ENCODE measurements at places on chromosomes 16 and 17. TPM values are rescaled to one million over a fixed set of nuclear protein-coding genes. Genes with fewer than 3 reads are reported as not detected.

- no peak for DNase-seq
Observed at GRCh38 chr17:57750895-57751294, 5.8 kb upstream of the CCDC182 start.

- no peak for DNase-seq
Observed at GRCh38 chr17:44348234-44348987, 3.3 kb downstream of the GRN start.

DNA sequence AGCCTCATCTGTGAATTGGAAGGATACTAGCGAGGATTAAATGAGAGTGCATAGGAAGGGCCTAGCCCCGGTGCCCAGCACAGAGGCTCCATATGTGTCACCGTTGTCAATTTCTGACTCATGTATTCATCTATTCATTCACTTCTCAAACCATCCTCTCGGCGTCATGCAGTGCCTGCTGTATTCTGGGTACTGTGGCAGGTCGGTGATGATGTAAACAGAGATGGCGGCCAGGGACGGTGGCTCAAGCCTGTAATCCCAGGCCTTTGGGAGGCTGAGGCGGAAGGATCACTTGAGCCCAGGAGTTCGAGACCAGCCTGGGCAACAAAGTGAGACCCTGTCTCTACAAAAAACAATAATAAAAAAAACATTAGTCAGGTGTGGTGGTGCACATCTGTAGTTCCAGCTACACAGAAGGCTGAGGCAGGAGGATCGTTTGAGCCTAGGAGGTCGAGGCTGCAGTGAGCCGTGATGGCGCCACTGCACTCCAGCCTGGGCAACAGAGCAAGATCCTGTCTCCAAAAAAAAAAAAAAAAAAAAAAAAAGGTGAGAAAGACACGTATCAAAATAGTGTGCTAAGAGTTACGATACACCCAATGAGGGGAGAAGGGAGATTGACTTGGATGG lies 4.3 kb upstream of the PPP1R1B start:
- DNase-seq = no peak

- DNase-seq = no peak
Observed at GRCh38 chr17:12398441-12399051, 267.1 kb upstream of the MYOCD start.

- DNase-seq = no peak
Observed at GRCh38 chr16:67593288-67593687, 31.0 kb downstream of the CTCF start.

TNFRSF13B gene
- total RNA-seq = not detected

- DNase-seq = no peak
Observed at GRCh38 chr17:70225276-70225675, 55.9 kb downstream of the KCNJ2 start.

GRCh38 chr16:73605309-73605708 lies 557.4 kb upstream of the ZFHX3 start:
- DNase-seq = no peak

TCAP gene
- 1.9 TPM for total RNA-seq

- DNase-seq = no peak
Observed at GRCh38 chr16:49586466-49587450, 213.2 kb downstream of the C16orf78 start.

DNA sequence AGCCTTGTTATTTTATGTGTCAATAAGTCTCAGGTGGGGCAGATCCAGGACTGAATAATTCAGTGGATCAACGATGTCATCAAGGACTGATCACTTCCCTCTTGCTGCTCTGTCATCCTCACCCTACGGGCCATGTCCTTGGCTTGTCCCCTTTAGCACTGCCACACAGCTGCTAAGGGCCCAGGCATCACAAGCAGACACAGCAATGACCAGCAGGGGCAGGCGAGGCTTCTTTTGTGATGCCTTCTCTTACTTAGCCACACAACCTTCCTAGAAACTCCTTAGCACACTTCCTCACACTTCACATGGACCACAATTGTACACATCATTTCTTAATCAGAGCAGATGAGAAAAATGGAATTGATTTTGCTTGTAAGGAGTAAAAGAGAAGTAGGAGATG lies 356.3 kb upstream of the SOX9 start:
- no peak for DNase-seq

DNA sequence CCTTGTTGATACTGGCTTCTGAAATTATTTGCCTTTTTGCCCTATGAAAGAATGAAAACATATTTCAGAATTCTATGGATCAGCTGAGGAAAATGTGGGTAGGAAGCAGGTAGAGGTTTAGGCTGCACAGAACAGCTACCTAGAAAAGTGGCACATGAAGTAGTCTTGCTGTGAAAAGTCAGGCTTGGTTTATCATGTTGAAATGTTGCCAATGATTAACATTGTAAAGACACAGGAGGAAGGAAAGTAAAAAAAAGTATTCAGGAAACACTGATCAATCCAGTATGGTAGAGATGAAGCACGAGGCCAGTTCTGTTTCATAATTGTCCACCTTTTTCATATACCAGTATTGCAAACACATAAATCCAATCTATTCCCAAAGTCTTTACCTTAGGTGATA lies 29.9 kb downstream of the ABCA6 start:
- DNase-seq = no peak

- no peak for DNase-seq
Observed at GRCh38 chr17:6643451-6644125, 2.7 kb downstream of the TXNDC17 start.

DNA sequence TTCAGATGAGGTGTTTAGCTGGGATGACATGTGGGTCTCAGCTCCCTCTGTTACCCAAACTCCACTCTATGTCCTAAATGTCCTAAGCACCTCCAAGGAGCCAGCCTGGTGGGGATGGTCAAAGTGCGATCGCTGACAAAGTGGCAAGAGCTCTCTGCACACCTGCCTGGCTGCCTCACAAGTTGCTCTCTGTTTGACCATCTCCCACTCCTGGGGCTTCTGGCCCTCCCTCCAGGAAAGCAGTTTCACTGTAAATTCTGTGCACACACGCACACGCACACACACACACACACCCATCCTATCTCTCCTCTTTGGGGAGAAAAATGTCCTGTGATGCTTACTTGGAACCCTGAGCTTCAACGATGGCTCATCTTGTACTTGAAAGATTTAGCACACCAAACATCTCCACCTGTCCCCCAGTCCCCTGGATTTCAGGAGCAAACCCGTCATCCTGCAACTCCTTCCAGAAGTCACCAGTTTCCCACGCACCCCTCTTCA lies 1.7 kb downstream of the PITPNA start:
- DNase-seq = no peak

GRCh38 chr17:42525221-42525620 lies 10.8 kb upstream of the NAGLU start:
- DNase-seq = peak; percentile 37

C16orf89 gene
- total RNA-seq = 31.6 TPM

GRCh38 chr16:1443403-1443973 lies 868 bp downstream of the CCDC154 start:
- DNase-seq = no peak

All from aorta (tissue), 5 donors.